GM10248 (cell line): ENCODE measurements at places on chromosomes 11 and 22.
A peak's percentile ranks its signal among the peaks of the same experiment; 100 is the strongest.

- DNase-seq: peak; percentile 33
Measured at GRCh38 chr11:60633645-60634044, 65.8 kb upstream of the MS4A8 start.

GRCh38 chr22:37625737-37626136 lies 13.7 kb upstream of the SH3BP1 start:
- DNase-seq: no peak

- DNase-seq: no peak
Measured at GRCh38 chr11:46249938-46250744, 27.3 kb upstream of the CREB3L1 start.

GRCh38 chr22:19396934-19397733 lies 34.4 kb downstream of the HIRA start:
- DNase-seq: no peak

DNA sequence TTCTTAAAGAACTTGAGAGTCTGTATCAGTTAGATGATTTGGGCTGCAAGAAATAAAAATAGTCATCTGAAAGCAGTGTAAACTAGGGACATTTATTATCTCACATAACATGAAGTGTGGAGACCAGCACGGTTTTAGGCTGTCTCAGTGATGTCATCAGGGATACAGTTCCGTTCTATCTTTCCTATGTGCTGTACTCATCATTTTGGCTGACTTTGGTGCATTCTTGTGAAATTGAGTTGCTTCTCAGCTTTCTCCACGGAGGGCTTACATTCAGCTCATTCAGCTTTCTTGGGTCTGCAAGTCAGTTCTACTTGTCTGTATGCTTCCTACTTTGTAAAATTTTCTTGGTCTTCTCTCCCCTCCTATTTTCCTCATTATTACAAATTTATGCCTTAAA lies 51.8 kb upstream of the LIN7C start:
- DNase-seq: no peak

GRCh38 chr11:124798991-124799347 lies 1.2 kb downstream of the MSANTD2 start:
- DNase-seq: no peak

DNA sequence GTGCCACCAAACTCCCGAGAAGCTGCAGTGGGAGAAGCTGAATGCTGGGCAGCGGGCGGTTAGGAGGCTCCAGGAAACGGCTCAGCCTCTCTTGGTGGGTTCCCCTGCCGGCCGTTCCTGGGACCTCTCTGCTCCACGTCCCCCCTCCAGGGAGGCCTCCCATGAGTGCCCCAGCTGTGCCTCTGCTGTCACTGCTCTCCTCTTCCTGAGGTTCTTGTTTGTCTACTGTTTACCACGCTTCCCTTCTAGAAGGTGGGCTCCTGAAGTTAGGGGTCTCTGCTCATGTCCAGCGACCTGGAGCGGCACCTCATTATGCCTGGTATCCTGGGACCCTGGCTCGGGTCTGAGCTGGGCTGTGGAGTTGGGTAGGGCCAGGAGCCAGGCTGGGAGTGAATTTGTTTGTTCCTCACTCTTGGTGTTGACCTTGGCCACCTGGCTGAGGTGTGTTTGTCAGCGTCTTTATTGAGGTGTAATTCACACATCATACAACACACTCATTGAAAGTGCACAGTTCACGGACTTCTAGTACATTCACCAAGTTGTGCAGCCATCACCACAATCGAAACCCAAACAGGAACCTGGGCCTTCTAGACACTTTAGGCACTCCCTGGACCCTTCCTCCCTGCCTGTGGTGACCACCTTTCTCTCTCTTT lies 37.8 kb upstream of the GRAMD4 start:
- DNase-seq: no peak

- DNase-seq: no peak
Measured at GRCh38 chr11:74932169-74932568, 16.7 kb downstream of the XRRA1 start.

- DNase-seq: peak; percentile 30
Measured at GRCh38 chr11:119567688-119568582, 145.0 kb upstream of the THY1 start.

GRCh38 chr11:110077831-110078325 lies 15.3 kb upstream of the ZC3H12C start:
- DNase-seq: peak; percentile 43

- DNase-seq: peak; percentile 40
Measured at GRCh38 chr11:116890193-116890592, 52.8 kb upstream of the APOA1 start.

DNA sequence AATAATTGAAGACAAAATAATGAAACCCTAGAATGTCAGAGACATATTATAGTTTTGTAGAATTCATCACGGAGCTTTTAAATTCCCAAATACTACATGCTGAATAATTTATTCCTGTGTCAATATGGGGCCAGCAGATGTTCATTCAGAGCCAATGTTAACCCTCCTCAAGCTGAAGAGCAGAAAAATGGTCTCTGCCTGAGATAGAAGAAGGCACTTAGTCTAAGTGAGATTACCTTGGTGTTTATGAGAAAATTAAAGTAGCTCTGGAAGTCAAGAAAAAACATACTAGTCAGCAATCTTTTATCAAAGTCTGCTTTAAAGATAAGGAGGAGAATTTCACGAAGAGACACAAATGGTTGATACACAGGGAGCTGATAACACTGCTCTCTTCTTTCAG lies 328.2 kb downstream of the TTC28 start:
- no peak for DNase-seq

DNA sequence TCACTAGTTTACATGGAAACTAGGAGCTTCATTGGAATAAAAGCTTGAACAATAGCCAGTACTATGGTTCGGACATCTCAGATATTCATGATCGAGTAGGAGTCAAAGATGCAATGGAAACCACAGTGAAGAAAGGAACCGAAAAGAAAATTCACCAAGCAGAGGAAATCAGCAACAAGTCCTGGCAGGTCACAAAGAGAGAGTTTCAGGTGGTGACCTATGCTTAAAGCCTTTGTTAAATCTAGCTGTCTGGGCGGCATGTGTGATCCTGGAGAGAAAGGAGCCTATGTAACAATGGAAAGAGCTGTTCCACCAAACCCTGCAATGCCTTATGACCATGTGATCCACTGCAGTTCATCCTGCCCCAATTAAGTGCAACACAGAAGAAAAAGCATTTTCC lies 68.9 kb upstream of the POU2AF2 start:
- DNase-seq: peak; percentile 35

- no peak for DNase-seq
Measured at GRCh38 chr11:130555251-130555841, 106.9 kb downstream of the ADAMTS15 start.

DNA sequence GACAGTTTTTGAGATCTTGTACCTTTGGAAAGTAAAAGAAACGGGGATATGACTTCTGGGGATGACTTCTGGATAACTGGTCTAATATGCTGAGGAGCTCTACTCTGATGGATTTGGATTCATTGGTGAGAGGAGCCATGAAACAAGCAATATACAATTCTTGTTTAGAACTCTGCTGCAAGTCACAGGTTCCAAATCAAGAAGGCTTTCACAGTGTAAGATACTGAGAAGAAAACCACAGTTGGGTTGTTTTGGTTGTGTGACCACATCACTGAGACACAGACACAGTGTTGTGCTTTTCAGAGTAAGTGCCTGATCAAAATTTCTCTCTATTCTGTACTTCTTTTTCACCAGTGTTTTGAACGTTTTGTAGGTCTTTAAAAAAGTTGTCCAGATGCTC lies 13.1 kb upstream of the UCP2 start:
- DNase-seq: no peak

DNA sequence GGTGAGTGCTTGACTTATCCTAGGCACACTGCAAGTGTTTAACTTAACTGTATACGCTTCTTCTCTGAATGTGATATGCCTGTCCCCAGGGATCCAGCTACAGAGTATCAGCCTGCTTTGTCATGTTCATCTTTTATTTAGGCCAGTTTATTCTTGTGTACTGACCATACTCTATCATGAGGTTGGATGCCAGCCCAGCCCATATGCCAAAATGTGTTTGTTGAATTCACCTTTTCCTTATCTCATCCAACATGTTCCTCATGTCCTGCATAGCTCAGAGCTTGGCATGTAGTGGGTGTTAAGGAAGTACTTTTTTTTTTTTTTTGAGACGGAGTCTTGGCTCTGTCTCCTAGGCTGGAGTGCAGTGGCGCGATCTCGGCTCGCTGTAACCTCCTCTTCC lies 116.2 kb downstream of the NCAM1 start:
- DNase-seq: no peak

- DNase-seq: peak; percentile 53
Measured at GRCh38 chr11:126607374-126607773, 251.9 kb downstream of the ST3GAL4 start.

- DNase-seq: peak; percentile 42
Measured at GRCh38 chr22:37609240-37610152, 862 bp downstream of the GGA1 start.

- DNase-seq: no peak
Measured at GRCh38 chr11:20211691-20212090, 51.4 kb upstream of the DBX1 start.

GRCh38 chr22:46686221-46687047 lies 51.6 kb downstream of the CERK start:
- no peak for DNase-seq

DNA sequence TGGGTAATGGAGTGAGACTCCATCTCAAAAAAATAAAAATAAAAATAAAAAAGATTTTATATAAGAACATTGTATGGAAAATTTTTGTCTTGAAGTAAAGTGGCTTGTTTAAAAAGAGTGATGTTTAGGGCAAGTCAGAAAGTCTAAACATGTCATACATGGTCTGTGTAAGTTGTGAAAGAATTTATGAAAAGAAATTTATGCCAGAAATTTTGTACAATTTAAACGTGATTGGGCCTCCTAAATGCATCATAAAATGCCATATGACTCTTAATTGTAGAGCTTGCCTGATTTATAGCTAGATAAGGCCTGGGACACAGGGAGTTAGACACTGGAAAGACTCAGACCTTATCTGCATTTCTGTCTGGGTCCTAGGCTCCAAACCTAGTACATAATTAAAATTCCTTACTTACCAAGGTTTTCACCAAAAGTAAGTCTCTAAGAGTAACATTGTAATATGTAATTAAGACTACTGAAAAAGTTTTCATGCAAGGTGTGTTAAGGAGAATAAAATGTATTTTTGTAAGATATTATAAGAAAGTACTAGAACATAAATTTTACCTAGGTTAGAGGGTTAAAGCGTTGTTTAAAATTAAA lies 110.5 kb downstream of the AASDHPPT start:
- DNase-seq: no peak

GRCh38 chr22:47691152-47691895 lies 928.9 kb downstream of the TBC1D22A start:
- DNase-seq: no peak

- DNase-seq: peak; percentile 82
Measured at GRCh38 chr11:122781378-122782195, 56.7 kb upstream of the CRTAM start.

- DNase-seq: no peak
Measured at GRCh38 chr11:87897921-87898320, 277.3 kb downstream of the RAB38 start.

DNA sequence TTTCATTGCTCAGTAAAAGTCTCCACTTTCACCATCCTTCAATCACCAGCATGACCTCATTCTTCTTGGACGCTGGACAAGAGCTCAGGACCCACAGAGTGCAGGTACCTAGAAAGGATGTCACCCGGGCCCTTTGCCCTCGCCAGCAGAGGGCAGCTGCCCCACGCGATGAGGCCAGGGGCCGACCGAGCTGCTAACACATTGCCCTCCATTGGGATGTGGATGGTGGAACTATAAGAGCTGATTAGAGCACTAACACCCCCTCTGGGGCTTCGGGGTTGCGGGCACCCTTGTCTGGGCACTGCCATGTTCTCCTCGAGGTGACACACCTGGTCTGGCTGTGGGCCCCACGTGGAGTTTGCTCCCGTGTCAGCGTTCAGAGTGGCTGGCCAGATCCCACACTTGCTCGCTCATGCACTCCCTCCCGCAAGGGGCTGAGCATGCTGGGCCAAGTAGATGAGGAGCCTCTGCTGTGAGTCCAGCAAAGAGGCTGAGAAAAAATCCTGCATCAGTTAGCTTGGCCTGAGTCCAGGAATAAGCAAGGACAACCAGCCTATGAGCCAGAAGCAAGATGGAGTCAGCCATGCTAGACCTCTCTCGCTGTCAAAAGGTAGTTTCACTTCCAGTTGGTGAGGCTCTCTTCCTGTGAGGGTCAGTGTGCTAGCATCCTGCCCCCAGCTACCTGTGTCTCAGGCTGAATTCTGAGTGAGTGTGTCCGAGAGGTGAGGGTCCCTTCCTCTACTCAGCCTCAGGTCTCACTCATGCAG lies 9.8 kb downstream of the KRTAP5-6 start:
- DNase-seq: no peak

- no peak for DNase-seq
Measured at GRCh38 chr11:68692115-68692514, 7.8 kb downstream of the GAL start.

DNA sequence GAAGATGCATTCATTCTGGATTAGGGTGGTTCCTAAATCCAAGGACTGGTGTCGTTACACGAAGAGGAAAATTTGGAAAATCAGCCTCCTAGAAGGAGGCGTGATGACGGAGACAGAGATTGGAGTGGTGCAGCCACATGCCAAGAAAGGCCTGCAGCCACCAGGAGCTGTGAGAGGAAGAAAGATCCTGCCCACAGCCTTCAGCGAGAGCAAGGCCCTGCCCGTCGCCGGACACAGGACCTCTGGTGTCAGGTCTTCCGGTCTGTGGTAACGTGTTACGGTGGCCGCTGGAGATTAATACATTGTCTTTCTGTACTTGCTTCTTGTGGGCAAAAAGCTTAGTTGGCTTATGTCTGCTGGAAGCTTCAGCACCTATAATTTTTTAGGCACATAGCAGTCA lies 1045.8 kb downstream of the BRD1 start:
- no peak for DNase-seq

DNA sequence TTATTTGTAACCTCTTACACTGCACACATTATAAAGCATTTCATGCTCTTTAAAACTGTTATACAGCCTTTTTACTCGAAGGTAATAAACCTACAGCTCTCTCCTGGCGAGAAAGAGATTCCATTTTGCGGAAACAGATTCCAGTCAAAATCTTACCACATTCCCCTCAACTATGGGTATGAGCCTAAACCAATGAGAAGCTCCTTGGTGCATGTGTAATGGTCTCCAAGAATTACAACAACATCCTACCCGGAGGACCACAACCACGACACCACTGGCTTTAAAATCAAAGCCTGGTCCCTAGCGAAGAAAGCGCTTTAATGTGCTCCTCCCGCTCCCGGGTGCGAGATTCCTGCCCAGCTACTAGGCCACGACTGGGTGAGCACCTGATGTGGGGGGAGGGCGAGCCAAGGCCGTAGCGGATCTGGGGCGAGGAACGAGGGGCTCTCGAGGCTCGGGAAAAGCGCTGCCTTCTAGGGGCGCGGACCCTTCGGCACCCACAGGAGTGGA lies 821 bp downstream of the CELF1 start:
- DNase-seq: no peak

- DNase-seq: no peak
Measured at GRCh38 chr11:32891657-32892354, 805 bp upstream of the QSER1 start.

- DNase-seq: no peak
Measured at GRCh38 chr11:76307396-76307795, 73.5 kb downstream of the THAP12 start.
